ENCODE measurements at places on chromosomes 2 and 18.
A peak's percentile ranks its signal among the peaks of the same experiment; 100 is the strongest.

DNA sequence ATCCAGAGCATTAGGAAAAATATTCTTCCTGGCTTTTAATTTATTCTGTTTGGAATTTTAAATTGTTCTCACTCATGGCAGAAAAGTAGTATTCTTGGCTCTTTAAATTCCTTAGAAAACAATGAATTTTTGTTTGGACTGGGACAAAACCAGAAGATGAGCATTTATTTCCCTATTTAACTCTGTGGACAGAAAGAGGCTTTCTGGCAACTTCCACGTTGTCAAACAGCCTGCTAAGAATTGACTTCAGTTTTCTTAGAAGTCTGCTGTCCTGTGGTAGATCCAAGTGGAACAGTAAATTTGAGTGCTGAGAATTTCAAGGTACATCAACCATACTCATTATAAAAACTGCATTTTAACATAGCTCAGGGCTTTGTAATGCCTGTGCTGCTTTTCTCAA is 83.8 kb downstream of the MGAT5 start:
- DNase-seq, result no peak

GRCh38 chr2:55112229-55113031 is 62.2 kb upstream of the RTN4 start:
- peak; percentile 48 for DNase-seq

GRCh38 chr2:234394450-234394849 is 102.4 kb downstream of the ARL4C start:
- DNase-seq, result no peak

- DNase-seq, result no peak
These were observed 75.3 kb upstream of the CYP26B1 start for GRCh38 chr2:72222829-72223564.

- DNase-seq, result no peak
These were observed 75.5 kb upstream of the MSTN start for GRCh38 chr2:190138032-190138431.

DNA sequence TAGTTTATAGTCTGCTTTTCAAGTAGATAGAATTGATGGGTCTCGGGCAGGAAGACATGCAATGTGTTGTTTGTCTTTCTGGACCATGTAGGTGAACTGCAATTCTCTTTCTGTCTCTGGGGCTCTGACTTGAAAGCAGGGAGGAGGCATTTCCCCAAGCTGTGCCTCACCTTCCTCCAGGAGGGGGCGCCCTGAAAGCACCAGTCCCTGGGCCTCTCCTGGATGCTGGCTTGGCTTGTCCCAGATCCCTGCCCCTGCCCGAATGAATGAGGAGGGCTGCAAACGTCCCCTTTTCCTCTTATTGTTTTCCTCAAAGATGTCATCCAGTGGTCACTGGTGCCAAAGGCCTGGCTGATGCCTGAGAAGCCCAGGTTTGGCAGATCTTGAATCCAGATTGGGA is 270.6 kb downstream of the CELF4 start:
- peak; percentile 19 for DNase-seq

DNA sequence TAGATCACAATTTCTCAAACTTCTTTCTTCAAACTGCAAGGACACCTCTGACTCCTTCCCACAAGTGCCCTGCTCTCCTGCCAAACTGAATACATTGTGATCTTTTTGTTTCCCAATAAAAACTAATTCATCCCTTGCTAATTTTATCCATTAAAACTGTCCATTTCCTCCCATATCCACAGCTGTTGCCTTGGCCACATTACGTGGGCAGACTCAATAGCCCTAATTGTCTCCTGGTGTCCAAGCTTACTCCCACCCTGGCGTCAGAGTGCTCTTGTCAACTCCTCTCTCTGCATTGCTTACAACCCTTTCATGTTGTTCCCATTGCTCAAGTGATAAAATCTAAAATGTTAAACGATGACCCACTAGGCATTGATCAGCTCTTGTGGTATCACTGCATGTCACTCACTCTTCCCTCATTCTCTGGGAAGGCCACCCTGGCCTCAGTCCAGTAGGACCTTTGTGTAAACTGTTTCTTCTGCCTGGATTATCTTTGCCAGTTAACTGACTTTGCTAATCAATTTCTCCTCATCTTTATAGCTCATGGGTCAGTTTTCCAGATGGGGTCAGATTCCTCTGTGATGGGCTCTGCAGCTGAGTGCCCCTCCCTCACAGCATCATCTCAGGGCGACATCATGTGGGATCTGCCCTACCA is 525.0 kb downstream of the SLC4A3 start:
- no peak for DNase-seq

DNA sequence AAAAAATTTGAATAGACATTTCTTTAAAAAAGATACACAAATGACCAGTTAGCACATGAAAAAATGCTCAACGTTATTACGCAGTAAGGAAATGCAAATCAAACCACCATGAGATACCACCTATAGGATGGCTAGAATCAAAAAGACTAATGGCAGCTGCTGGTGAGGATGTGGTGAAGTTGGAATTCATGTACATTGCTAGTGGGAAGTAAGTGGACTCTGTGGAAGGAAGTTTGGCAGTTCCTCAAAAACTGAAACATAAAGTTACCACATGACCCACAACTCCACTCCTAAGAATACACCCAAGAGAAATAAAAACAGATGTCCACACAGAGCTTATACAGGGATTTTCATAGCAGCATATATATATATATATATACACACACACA is 51.2 kb downstream of the MBP start:
- DNase-seq, result no peak

DNA sequence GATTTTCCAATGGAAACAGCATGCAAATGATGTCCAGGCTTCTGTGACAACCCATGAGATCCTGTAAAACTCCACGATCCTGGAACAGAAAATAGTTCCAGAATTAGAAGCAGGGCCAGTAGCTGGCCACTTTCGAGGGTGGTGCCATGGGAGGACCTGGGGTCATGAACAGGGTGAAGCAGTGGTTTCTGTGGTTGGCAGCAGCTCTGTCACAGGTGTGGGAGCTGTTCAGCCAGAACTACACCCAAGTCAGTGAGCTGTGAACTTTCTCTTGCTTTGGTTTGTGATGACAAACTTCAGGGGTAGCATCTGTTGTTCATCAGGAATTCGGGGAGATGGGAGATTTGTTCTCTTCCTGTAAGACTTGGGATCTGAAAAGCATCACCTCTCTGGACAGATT is 314.4 kb upstream of the NT5C1B start:
- no peak for DNase-seq

GRCh38 chr2:105320651-105321215 is 8.8 kb downstream of the TGFBRAP1 start:
- DNase-seq, result no peak

Measured in NCI-H510A (cell line).